AG08395 (cell line): ENCODE measurements at places on chromosomes 7 and 10.

- DNase-seq, result no peak
Measured at GRCh38 chr10:126166797-126167196, 221.5 kb downstream of the ADAM12 start.

DNA sequence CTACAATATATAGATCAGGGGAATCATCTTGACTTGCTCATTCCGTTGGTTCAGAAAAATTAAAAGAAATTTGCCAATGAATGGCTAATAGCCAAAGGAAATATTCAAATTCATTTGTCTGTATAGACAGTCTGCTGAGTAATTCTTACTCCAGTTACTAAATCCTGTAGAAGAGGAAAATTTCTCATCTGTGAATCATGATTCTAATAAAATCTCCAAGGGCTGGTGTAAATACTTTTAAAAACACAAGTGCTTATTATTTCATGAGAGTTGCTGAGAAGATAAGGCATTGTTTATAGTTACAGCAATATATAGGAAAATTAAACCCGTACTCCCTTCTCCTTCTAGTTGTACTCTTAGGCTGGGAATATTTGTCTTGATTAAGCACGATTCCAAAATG lies 53.0 kb downstream of the WNT2 start:
- peak; percentile 50 for DNase-seq

DNA sequence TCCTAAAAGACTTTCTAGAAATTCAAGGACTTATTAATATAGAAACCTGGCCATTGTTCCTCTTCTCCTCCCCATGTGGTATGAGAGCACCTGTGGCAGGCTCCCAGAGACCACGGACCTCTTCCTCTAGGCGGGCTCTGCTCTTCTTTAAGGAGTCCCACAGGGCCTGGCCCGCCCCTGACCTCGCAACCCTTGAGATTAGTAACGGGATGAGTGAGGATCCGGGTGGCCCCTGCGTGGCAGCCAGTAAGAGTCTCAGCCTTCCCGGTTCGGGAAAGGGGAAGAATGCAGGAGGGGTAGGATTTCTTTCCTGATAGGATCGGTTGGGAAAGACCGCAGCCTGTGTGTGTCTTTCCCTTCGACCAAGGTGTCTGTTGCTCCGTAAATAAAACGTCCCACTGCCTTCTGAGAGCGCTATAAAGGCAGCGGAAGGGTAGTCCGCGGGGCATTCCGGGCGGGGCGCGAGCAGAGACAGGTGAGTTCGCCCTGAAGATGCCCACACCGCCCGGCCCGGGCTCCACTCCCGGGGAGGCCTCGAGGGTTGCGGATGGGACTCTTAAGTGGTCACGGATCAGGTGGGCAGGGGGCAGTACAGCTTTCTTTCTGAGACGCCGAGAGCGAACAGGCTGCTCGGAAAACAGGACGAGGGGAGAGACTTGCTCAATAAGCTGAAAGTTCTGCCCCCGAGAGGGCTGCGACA lies at the start of gene SLC26A4:
Gene SLC26A4, plus strand, starts transcription at position 448 of the 700 bp plus-strand sequence. CDS start 814 bp downstream, outside the sequence.
- no peak for DNase-seq

- no peak for DNase-seq
Measured at GRCh38 chr10:87918254-87918859, 54.9 kb downstream of the PTEN start.

DNA sequence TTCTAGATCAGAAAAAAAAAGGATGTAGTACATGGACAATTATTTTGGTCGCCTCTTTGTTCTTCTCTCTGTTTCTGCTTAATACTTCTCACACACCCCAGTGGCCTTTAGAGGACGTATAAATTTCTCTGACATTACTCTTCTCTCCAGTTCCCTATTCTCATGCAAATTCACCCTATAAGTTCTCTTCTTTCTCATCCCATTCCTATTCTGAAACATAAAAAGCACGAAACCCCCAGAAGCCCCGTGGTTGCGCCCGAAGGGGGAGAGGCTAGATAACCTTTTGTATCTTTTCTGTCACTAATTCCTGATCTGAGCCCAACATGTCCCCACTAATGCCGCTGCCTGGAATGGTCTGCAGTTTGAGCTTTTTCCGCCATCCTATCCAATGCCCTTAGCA lies 136.9 kb downstream of the SKIDA1 start:
- no peak for DNase-seq

DNA sequence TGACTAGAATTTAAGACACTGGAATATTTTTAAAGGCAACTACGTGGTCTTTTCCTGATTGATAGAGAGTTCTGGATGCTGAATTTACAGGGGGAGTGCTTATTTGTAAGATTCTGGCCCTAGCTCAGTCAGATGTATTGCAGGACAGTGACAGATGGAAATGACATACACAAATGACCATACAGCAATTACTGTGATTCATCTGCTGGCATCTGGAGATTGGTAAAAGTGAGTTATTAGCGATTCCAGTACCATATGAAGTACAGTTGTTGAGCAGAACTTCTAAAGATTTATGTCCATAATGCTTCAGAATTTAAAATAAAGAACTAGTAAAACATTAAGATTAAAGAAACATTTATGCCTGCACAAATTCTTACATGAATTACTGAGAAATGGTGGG lies 243.2 kb downstream of the CRPPA start:
- no peak for DNase-seq

DNA sequence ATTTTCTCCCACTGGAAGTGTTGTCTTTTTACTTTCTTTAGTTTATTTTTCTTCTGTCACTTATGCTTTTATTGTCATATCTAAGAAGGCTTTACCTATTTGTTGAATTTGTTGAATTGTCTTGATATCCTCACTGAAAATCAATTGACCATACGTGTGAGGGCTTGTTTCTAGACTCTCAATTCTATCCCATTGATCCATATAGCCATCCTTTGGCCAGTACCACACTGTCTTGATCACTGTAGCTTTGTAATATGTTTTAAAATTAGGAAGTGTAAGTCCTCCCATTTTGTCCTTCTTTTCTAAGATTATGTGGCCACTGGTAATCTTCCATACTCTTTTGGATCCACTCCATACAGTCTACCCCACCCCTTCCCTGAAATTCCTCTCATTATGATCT lies 25.5 kb upstream of the MNX1 start:
- DNase-seq, result no peak

- DNase-seq, result no peak
Measured at GRCh38 chr10:37314350-37314749, 189.0 kb downstream of the ANKRD30A start.

DNA sequence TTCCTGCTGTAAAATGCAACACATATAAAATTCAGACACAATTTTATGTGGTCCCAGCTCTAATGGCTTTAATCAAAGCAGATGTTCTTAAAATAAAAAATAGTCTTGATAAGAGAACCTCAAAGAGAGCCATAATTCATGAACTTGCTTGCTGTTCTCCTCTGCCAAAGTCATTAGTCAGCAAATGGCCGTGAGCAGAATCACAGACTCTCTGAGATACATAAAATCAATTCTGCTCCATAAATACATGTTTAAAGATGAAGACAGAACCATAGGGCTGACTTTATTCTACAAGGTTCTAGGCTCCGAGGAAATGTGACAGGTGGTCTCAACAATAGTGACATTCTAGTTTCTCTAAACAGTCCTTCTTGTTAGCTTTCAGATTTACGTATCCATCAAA lies 29.8 kb downstream of the HSPA12A start:
- DNase-seq, result no peak

GRCh38 chr10:125392154-125392553 lies 231.8 kb upstream of the CTBP2 start:
- DNase-seq, result no peak

GRCh38 chr10:98470850-98471249 lies 24.1 kb upstream of the HPS1 start:
- no peak for DNase-seq
